NCI-H774 (cell line): ENCODE measurements at places on chromosomes 13 and 19.

- DNase-seq = no peak
Measured at GRCh38 chr19:28966737-28967399, 246.1 kb downstream of the UQCRFS1 start.

DNA sequence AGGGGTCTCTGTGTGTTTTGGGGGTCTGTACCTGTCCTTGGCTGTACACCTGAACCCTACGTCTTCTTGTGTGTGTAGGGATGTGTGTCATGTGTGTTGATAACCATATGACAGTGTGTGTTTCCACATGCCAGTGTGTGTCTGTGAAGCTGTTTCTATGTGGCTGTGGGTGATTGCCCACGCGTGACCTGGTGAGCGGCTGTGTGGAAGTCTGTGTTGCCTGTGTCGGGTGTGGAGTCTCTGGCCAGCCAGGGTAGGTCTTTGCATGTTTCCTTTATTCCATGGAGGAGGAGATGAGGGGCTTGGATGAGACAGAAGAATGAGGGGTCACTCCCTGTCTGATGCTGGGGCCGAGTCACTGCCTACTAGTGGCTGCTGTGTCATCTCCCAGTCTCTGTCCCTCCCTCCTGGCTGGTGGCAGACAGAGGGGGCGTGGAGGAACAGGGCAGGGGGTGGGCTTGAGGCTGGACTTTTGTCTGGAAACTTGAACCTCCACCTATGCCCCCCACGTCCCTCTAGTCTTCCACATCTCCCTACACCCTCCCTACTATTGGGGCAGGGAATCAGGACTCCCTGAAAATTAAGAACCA lies 2.8 kb upstream of the FOSB start:
- no peak for DNase-seq

DNA sequence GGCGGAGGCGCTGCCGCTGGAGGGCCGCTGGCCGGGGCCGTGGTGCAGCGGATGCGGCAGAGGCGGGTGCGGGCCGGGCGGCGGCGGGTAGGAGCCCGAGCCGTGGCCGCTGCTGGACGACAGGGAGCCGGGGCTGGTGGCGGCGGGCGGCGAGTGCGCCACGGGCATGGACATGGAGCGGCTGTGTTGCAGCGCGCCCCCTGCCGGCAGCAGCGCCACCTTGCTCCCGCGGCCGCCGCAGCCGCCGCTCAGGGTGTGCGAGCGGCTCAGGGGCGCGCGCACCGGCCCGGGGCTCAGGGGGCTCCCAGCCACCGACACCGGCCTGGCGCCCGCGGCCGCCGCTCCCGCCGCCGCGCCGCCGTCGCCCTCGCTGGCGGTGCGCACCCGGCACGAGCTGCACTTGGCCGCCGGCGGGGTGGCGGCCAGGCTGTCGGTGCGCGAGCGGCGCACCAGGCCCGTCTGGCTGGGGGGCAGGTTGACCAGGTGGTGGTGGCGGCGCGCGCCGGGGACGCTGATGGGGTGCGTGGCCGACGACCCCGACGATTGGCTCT lies 1.7 kb downstream of the IRS2 start:
- peak; percentile 93 for DNase-seq

DNA sequence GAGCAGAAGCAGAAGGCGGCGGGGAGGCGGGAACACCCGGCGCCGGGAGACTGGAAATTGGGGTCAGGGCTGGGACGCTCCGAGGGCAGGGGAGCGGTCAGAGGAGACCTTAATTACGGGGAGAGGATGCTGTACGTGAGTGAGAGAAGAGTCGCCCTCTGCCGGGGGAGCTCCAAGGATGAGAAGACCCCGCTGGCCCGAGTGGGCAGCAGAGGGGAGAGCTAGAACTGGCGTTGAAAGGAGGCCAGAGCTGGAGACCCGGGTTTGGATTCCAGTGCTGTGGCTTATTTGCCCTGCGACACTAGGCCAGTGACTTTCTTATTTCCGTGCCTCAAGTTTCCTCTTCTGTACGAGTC lies 536 bp downstream of the FAM32A start:
- no peak for DNase-seq

- DNase-seq = no peak
Measured at GRCh38 chr13:109568339-109568818, 218.0 kb downstream of the IRS2 start.

- no peak for DNase-seq
Measured at GRCh38 chr13:20195801-20196200, 3.1 kb upstream of the GJB2 start.

GRCh38 chr19:32020538-32020937 lies 324.9 kb upstream of the ZNF507 start:
- DNase-seq = no peak

- DNase-seq = no peak
Measured at GRCh38 chr13:83440465-83440864, 441.8 kb downstream of the SLITRK1 start.

GRCh38 chr13:111202745-111203144 lies 87.6 kb downstream of the ARHGEF7 start:
- peak; percentile 34 for DNase-seq

- no peak for DNase-seq
Measured at GRCh38 chr19:51294211-51294976, 17.1 kb upstream of the IGLON5 start.

DNA sequence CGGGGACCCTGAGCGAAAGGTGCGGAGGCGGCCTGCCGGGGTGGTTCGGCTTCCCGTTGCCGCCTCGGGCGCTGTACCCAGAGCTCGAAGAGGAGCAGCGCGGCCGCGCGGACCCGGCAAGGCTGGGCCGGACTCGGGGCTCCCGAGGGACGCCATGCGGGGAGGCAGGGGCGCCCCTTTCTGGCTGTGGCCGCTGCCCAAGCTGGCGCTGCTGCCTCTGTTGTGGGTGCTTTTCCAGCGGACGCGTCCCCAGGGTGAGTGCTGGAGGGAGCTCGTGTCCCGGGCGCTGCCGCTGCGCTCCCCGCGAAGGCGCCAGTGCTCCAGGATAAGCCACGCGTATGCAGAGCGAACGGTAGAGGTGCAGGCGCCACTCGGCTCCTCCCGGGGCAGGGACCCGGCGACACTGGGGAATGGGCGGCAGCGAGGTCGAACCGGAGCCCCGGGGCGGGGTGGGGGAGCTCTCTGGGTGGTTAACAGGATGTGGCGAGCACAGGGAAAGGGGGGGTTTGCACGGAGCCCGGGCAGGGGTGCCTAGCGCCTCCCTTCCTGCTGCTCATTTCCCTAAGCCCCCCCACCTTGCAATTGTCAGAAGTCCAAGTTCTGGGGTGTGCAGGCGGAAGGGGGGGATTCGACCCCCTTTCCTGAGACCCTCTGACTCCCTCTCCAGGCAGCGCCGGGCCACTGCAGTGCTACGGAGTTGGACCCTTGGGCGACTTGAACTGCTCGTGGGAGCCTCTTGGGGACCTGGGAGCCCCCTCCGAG lies at the start of gene IL27RA:
Gene IL27RA, plus strand, starts transcription at position 44 of the 762 bp plus-strand sequence. Its CDS starts 111 bp downstream, at position 155.
- DNase-seq = no peak

DNA sequence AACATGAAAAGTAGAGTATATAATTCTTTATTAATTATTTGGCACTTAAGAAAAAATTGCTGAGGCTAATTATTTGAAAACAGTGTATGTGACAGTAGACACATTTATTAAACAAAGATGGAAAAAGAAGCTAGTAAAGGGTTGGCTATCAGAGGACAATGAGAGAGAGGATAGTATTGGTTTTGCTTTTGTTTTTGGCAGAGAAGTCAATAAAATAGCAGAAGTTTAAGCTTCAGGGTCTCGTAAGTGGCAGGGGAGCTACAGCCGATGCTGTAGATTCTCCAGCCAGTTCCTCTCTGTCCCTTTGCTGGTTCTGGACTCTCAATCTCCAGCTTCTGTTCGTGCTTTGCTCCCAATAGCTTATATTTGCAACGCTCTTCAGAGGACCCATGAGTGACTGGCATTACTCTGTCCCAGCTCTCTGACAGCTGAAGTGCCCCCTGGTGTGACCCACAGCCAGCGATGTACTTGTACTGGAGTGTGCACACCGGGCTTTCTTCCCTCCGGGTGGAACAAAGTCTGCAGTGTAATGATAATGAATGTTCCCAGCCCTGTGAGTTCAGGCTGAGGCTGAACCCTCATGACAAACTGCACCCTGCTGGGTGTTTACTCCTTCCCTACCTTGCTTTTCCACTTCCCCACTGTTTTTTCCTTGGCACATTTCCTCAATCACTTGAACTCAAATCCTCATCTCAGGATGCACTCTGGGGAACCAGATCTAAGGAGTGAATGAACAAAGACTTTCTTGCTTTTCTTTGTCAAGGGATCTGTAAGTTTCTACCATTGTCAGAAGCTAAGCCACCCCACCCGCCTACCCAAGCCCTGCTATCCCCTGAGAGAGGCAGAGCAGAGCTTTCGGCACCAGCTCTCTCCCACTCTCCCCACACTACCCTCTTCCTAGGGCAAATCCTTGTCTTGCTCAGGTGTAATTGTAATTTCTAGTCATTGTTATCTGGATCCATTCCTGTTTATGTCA lies 254.8 kb downstream of the LHFPL6 start:
- no peak for DNase-seq

GRCh38 chr13:49454388-49455006 lies 10.4 kb downstream of the SETDB2 start:
- no peak for DNase-seq

- no peak for DNase-seq
Measured at GRCh38 chr13:51739027-51739764, 64.8 kb downstream of the DHRS12 start.

DNA sequence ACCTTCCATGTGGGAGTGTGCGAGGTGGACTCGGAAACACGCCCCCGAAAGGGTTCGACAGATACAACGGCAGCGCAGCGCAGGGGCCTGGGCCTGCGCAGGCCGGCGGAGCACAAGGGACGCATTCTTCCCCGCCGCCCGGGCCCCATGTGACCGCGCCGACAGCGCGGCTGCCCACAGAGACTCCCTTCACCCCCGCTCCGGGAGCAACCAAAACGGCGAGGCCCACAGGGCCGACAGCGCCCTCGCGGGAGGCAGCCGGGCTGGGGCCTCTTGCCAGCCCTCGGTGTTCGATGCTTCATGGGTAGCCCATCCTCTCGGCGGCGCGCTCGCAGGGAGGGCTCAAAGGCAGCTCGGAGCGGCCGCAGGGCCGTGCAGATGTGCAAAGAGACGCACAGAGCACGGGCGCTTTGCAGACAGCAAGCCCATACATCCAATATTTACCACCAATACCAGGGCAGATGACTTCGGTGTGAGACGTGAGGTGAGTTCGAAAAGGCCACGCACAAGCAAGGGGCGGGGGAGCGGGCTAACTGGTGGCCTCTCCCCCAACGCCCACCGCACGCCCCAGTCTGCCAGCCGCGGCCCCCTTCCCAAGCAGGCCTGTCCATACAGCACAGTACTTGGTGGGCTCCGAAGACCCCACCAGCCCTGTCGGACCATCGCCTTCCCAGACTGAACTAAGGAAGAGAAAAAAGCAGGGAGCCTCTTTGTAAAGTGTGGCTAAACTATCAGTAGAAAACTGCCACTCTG lies 89.9 kb downstream of the CRYL1 start:
- no peak for DNase-seq

- no peak for DNase-seq
Measured at GRCh38 chr19:47056411-47056810, 8.0 kb upstream of the TMEM160 start.

DNA sequence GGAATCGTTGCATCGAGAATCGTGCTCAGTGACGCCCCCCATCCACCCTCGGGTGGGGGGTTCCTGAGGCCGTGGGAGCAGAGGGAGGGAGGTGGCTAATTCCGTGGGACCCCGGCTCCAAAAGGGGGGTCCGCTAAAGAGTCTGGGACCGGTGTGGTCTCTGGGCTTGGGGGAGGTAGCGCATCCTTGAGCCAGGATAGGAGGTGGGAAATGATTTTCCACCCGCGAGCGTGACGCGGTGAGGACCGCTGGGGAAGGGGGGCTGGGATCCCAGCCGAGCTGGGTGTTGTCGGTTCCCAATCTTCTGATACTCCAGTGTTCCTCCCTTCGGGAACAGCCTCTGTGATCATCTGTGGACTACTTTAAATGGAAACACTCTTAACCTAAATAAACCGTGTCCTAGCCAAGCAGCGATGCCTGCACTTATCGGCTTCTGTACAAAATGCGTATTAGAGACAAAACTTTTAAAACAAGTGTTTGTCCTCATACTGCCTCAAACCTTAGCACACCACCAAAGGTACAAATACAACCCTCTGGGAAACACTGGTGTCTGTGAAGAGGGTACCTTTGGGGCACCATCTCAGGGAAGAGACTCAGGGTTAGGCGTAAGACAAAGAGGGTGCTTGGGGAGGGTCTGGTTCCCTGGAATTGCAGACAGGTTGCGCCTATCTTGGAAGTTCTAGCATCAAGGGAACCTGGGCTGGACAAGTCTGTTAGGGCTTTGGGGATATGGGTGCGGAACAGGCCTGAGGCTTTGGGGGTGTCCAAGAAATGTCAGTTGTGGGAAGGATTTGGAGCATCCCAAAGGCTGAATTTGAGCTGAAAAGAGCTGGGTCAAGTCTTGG lies 16.0 kb downstream of the KCNC3 start:
- DNase-seq = no peak

DNA sequence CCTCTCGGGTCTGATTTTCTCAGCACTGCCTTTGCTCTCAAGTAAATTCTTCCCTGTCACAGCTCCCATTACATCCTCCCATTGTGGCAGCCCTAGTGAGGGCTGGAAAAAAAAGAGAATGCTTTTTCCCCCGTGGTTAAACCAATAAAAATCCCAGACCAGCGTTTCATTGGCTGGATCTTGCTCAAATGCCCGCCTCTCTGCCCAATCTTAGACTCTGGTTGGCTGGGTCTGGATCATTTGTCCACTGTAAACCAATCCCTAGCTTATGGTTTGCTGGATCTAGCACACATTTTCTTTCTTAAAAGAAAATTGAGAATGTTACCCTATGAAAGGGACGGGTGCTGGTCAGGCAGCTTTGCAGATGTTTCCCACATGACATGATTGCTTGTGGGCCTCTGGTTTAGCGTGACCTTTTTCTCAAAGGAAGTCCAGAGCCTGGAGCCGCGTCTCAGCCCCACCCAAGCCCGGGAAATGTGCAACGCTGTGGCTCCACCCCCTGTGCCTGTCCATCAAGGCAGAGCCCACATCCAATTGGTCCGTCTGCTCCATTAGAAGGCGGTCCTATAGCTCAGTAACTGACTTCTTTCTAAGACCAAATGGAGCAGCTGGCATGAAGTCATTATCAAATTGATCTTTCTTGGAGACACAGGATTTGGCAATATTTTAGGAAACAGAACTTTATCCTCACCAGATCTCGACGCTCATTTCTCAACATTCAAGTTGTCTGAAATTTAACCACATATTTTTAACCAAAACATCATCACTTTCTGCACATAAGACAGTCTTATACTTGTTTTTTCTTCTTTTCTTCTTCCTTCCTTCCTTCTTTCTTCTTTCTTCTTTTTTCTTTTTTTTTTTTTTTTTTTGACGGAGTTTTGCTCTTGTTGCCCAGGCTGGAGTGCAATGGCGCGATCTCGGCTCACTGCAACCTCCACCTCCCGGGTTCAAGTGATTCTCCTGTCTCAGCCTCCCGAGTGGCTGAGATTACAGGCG lies 2.6 kb upstream of the MCEMP1 start:
- peak; percentile 64 for DNase-seq

DNA sequence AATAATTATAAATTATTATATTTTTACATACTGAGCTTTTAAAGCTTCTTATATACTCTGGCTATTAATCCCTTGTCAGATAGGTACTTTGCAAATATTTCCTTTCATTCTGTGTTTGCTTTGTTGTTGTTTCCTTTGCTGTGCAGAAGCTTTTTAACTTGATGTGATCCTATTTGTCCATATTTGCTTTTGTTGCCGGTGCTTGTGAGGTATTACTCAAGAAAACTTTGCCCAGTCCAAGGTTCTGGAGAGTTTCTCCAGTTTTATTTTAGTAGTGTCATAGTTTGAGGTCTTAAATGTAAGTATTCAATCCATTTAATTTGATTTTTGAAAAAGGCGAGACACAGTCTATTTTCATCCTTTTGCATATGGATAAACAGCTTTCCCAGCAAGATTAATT lies 1319.9 kb upstream of the PRR20A start:
- DNase-seq = no peak
